ENCODE measurements at places on chromosomes 1 and 21.

GRCh38 chr1:171460018-171460620 lies 25.2 kb upstream of the PRRC2C start:
- no peak for DNase-seq

- DNase-seq = no peak
Measured at GRCh38 chr1:8938232-8938999, 7.3 kb upstream of the CA6 start.

DNA sequence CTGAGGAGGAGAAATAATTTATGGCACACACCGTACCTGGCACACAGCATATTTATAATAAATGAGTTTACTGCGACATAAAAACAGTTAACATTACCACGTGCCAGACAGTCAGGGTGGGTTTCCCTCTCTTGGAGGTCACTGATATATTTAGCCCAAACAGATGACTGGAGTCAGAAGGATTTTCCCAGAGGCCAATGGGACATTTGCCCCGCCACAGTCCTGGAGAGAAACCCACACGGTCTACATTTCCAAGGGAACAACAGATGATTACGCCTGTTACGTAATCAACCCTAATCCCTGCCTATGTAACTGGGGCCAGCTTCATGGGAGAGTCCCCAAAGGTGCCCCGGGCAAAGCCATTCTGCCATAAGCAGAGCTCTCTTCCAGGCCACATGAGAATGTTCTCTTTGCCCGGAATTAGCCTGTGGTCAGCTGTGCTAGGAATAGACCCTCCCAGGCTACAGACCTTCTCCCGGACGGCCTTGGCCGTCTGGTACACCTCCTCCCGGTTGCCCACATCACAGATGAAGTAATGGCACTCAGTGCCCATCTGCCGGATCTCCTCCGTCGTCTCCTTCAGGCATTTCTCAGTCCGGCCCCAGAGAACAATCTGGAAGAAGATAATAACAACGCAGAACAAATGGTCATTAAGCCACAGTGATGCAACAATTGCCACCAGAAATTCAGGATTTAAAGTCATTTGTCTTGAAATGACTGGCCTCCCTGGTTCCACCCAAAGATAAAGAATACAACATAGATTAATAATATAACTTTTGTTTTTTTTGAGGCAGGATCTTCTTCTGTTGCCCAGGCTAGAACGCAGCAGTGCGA lies 37.7 kb downstream of the DHRS3 start:
- no peak for DNase-seq

DNA sequence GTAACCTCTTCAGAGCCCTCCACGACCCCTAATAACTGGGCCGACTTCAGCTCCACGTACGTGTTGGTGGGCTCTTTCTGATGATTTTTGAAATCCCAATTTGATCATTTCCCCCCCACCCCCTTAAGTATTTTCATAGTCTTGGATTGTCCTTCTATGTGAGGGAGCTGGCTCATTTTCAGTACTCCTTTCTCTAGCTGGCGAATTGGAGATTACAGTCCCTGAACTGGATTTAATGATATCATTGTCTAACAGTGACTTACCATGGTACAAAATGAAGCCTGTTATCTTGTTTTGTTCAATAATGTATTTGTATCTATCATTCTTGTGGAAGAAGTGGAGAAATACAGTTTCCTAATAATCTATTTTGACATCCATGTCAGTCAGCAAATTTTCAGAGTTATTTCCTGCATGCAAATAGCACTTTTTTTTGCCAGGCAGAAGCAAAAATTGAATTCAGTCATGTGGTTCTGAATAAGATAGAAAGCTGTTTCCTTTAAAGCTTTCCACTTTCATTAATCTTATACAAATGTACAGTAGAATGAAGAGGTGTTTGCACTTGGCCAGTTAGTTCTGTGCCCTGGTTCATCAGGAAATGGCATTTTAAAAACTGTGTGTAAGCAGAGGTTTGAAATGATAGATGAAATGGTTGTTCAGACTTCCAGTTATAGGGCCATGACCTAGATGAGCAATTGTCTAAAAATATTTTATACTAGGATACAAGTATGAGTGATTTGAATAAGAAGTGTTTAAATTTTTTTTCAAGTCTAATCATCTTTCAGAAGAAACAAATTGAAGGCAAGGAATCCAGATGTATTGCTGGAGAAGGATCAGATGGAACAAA lies 104.2 kb downstream of the ATP5PO start:
- no peak for DNase-seq

DNA sequence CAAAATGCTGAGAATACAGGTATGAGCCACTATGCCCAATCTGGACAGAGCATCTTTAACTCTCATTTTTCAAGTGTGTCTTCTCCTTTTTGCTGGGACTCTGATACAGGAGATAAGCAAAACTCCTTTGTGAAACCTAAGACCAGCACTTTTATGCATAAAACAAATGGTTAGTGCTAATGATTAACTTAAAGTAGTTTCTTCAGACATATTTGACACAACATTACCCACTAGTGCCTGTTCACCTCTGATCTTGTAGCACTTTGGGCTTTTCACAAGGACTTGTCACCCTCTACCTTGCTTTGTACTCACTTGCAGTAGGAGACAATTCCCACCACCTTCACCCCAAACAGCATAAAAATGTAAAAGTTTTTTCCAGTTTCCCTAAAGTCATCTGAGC lies 216.3 kb downstream of the RGS7 start:
- DNase-seq = no peak

DNA sequence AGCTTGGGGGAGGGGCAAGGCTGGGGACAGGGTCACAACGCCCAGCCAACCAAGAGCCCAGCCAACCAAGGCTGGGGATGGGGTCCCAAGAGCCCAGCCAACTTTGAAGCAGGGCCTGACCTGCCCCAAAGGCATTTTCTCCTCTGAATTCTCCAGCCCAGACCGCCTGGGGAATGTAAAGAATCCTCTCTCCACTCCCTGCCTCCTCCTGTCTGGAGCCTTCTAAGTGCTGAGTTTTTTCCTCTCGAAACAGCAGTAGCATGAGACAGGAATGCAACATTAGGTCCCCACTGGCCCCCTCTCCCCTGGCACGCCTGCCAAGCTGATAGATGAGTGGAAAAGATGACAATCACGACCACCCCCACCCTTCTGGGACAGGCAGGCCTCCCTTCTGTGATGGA lies 17.0 kb downstream of the C1orf198 start:
- DNase-seq = no peak

GRCh38 chr21:44954281-44954771 lies 14.5 kb downstream of the SLX9 start:
- DNase-seq = no peak

GRCh38 chr1:203643213-203644045 lies 16.8 kb downstream of the ATP2B4 start:
- DNase-seq = no peak

DNA sequence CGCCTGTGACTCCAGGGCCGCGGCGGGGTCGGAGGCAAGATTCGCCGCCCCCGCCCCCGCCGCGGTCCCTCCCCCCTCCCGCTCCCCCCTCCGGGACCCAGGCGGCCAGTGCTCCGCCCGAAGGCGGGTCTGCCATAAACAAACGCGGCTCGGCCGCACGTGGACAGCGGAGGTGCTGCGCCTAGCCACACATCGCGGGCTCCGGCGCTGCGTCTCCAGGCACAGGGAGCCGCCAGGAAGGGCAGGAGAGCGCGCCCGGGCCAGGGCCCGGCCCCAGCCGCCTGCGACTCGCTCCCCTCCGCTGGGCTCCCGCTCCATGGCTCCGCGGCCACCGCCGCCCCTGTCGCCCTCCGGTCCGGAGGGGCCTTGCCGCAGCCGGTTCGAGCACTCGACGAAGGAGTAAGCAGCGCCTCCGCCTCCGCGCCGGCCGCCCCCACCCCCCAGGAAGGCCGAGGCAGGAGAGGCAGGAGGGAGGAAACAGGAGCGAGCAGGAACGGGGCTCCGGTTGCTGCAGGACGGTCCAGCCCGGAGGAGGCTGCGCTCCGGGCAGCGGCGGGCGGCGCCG lies at the start of gene SIM2:
Gene SIM2, plus strand, starts transcription at position 135 of the 565 bp plus-strand sequence. CDS start 632 bp downstream, outside the sequence.
- DNase-seq = no peak

GRCh38 chr1:109910963-109911798 lies 532 bp downstream of the CSF1 start:
- DNase-seq = no peak

- DNase-seq = no peak
Measured at GRCh38 chr1:38826262-38826661, 33.3 kb downstream of the RRAGC start.

GRCh38 chr21:34154878-34155277 lies 81.5 kb downstream of the MRPS6 start:
- DNase-seq = no peak

GRCh38 chr1:175148068-175148467 lies 44.5 kb downstream of the KIAA0040 start:
- no peak for DNase-seq

GRCh38 chr1:177092001-177092400 lies 72.5 kb downstream of the ASTN1 start:
- no peak for DNase-seq

DNA sequence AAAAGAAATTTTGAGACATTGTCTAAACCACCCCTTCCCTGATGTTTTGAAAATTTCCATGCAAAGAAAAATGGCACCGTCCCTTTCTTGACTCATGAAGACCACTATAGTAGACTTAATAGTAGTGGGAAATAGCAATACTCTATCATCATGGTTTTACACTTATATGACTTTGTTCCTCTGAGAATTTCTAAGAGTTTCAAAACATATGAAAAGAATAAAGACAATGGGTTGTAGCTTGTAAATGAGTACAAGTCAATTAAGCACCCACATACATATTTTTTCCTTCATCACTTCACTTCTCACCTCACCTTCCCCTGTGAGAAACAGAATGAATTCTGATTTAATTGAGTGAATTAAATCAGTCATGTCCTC lies 151.7 kb downstream of the LYPLAL1 start:
- DNase-seq = no peak

- peak; percentile 53 for DNase-seq
Measured at GRCh38 chr1:24199291-24199900, 12.3 kb upstream of the IFNLR1 start.

- DNase-seq = no peak
Measured at GRCh38 chr1:165512816-165513215, 31.0 kb upstream of the LRRC52 start.

- no peak for DNase-seq
Measured at GRCh38 chr1:24438423-24438901, 22.9 kb downstream of the NIPAL3 start.

GRCh38 chr1:74375376-74375775 lies 137.0 kb downstream of the LRRC53 start:
- no peak for DNase-seq

GRCh38 chr1:79662596-79662995 lies 656.1 kb upstream of the ADGRL4 start:
- no peak for DNase-seq

- no peak for DNase-seq
Measured at GRCh38 chr1:240691909-240692705, 80.2 kb upstream of the GREM2 start.

DNA sequence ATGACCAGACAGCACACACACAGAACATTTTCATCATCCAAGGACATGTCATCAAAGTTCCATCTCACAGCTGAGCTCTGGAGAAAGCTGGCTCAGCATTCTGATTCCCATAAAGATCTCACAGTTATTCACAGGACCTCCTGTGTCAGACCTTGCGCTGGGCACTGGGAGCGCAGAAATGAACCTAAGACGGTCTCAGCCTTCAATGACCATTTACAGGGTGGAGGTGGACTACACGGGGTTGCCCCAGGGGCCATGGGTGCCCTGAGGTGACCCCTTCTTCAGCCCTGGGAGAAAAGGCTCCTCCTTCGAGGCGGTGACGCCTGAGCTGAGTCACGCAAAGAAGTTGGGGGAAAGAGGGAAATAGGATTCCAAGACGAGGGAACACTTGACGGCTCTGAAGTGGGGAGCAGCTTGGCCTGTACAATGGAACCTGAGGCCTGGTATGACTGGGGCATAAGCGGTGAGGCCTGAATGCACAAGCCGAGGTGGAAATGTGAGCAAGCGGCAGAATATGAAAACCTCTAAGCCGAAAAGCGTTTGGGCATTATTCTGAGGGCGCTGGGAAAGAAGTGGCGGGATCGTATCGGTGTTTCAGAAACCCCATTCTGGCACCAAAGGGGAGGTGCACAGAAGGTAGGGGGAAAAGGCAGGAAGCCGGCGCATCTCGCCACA lies 797 bp downstream of the CC2D1B start:
- DNase-seq = no peak

DNA sequence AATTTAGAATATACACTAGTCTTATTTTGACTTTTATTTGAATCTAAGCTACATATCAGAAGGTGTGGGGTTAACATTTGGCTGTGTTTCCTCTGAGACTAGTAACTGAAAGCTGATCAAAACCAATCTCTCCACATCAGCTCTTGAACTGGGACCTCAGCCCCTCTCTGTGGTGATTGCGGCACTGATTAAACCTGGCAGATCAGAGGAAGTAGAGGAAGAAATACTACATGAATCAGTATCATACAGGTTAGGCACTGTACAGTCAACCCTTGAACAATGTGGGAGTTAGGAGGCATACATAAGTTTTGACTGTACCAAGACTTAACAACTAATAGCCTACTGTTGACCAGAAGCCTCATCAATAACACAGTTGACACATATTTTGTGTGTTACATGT lies 122.5 kb upstream of the C1orf87 start:
- no peak for DNase-seq

- no peak for DNase-seq
Measured at GRCh38 chr1:4001461-4001860, 101.4 kb upstream of the C1orf174 start.

DNA sequence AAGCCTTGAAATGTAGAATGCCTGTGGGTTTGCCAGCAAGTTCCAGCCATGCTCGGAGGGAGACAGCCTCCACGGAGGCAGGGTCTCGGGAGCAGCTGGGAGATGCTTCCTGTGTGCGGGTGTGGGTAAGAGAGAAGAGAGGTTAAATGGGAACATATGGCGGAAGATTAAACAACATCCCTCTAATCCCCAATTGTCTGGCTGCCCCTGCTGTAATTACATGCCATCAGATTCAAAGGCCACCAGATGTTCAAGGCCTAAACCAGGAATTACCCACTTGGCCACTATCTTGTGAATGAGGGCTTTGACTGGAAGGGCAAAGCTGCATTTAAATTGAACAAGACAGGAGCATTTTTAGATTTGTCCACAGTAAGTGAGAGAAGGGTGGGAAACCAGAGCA lies 81.4 kb upstream of the BACE2 start:
- no peak for DNase-seq

- DNase-seq = no peak
Measured at GRCh38 chr1:91545506-91546300, 45.1 kb downstream of the CDC7 start.

DNA sequence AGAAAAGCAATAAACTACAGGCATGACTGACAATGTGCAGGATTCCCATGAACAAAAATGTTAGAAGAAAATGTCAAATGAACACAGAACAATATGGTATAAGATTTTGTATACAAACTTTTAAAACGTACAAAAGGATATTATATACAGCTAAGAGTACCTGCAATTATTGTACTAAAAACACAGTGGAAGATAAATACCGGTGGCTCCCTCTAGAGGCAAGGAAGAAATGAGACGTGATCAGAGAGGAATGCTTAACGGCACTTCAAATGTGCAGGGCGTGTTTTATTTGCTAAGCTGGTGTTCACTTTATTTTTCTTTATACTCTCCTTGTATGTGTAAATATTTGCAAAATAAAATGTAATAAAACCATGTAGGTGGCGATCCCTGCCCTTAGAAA lies 191.8 kb upstream of the SAMSN1 start:
- no peak for DNase-seq

Measured in stimulated activated CD8-positive, alpha-beta memory T cell treated with anti-CD3 and anti-CD28 coated beads, Interleukin-4, amount 100 ng/mL, for 24 hours (primary cell).